Heart right ventricle (tissue), 16 donors: ENCODE measurements at places on chromosomes 6 and 20. TPM values are rescaled to one million over a fixed set of nuclear protein-coding genes. Genes with fewer than 3 reads are reported as not detected.

DNA sequence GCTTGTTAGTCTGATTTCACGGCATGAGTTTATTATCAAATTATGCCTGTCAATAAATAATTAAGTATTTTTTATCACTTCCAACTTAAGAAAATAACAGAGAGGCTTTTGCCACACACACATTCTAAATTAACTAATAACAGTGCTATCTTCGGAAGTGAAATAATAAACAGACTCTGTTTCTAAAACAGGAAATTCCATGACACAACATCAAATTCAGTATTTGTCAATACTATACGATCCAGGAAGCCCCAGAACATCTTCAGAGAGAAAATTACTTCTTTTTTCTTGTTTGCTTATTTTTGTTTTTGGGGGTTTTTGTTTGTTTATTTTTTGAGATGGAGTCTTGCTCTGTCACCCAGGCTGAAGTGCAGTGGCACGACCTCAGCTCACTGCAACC lies 150.7 kb upstream of the PRDM1 start:
- DNase-seq = no peak

- DNase-seq = no peak
Measured at GRCh38 chr6:142751452-142751851, 193.5 kb downstream of the HIVEP2 start.

DNA sequence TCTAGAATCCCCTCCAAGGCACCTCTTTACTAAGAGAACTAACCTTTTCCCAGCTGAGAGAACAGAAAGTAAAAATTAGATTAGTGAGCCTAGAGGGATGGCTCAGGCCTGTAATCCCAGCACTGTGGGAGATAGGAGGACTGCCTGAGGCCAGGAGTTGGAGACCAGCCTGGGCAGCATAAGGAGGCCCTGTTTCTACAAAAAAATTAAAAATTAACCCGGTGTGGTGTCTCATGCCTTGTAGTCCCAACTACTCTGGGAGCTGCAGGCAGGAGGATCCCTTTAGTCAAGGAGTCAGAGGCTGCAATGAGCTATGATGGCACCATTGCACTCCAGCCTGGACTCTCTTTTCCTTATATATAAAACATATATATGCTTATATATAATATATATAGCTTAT lies 5.5 kb upstream of the OOEP start:
- DNase-seq = no peak

GRCh38 chr6:105810105-105810921 lies 275.8 kb upstream of the PRDM1 start:
- DNase-seq = peak; percentile 23

- DNase-seq = peak; percentile 71
Measured at GRCh38 chr6:166330612-166331011, 11.7 kb downstream of the SFT2D1 start.

DNA sequence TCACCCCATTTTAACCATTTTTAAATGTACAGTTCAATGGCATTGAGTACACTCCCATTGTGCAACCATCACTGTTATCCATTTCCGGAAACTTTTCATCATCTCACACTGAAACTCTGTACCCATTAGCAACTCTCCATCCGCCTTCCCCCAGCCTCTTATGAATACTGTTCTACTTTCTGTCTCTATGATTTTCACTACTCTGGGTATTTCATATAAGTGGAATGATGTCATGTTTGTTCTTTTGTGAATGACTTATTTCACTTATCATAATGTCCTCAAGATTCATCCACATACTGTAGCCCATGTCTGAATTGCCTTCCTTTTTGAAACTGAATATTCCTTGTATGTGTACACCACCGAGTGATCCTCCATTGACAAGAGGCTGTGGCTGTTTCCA lies 92.9 kb upstream of the TOX2 start:
- DNase-seq = no peak

GRCh38 chr6:40718401-40718800 lies 131.2 kb upstream of the LRFN2 start:
- no peak for DNase-seq

The TCP11 gene
- not detected for total RNA-seq

The TPD52L1 gene
- total RNA-seq = 84.1 TPM
